ENCODE measurements at places on chromosomes 7 and 10.
A peak's percentile ranks its signal among the peaks of the same experiment; 100 is the strongest.

- no peak for ATAC-seq
Measured at GRCh38 chr7:151416112-151416940, 6.5 kb upstream of the WDR86 start.

DNA sequence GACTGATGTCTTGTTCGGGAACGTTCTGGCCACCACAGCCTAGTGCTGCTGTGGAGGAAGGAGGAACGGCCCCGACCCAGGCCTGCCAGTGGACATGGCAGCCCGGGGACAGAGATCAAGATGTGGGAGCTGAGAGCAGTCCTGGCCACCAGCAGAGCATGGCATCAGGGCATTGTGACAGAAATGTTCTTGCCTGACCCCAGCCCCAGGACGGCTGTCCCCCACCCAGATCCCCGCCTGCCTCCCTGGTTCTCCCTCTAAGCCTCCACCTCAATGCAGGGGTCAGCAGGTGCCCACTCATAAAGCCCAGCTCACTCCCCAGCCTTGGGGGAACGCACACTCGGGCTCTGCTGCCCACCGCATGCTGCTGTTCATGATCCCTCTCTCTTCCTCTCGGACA lies 42.9 kb upstream of the HSPA12A start:
- ATAC-seq = no peak

- ATAC-seq = no peak
Measured at GRCh38 chr7:87356448-87356847, 11.0 kb downstream of the CROT start.

- ATAC-seq = no peak
Measured at GRCh38 chr7:158731761-158732160, 27.2 kb upstream of the NCAPG2 start.

DNA sequence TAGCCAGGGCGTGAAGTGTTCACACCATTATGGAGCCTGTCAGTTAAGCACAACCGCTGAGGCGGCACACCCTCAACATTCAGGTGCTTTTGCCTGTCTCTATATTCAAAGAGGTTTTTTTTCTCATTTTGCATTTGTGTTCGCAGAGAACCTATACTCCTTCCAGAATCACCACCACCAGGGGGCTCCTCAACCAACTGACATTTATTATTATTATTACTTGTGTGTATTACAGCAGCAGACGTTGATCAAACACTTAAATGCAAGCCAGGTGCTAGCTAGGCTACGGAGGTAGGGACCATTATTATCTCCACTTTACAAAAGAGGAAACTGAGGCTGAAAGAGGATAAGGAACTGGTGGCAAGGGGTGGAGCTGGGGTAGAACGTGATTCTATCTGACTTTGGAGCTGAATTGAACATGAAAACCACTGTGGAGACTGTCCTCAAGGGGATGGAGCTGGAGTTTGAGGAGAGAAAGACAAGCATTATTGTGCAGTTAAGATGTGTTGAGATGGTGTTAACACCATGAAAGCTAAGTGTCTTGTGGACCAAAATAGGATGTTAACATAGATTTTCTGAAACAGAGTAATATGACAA lies 133.8 kb upstream of the PLXNA4 start:
- no peak for ATAC-seq

GRCh38 chr10:132738454-132739224 lies 47.3 kb downstream of the NKX6-2 start:
- ATAC-seq = no peak

DNA sequence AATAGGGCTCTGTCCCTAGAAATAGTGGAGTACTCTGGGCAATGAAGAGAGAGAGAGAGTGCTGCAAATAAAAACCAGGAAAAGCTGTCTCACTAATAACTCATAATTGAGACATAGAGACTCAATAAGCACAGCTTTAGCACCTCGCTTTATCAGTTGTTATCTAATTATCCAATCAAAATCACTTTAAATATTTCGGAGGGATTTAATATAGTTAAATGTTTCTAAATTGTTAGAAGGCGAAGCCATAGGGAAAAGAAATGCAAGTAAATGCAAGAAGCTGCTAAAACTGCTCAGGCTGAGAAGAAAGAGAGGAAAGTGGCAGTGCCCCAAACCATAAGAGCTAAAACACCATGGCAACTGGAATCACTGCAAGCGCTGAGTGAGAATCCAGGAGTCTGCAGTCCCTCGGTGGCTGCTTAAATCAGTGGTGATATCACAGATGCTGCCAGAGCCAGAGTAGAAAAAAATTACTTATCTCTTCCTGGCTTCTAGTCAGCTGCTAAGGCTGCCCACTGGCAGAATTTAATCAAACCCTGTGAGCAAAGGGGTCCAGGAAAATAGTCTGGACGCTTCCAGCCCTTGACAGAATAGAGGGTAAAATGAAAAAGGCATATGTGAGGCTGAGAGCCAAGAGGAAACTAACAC lies 150.4 kb upstream of the CHRM2 start:
- ATAC-seq = no peak

- peak; percentile 90 for ATAC-seq
Measured at GRCh38 chr10:90999512-91000172, 78.8 kb upstream of the ANKRD1 start.

- no peak for ATAC-seq
Measured at GRCh38 chr7:94633014-94633341, 23.0 kb downstream of the SGCE start.

DNA sequence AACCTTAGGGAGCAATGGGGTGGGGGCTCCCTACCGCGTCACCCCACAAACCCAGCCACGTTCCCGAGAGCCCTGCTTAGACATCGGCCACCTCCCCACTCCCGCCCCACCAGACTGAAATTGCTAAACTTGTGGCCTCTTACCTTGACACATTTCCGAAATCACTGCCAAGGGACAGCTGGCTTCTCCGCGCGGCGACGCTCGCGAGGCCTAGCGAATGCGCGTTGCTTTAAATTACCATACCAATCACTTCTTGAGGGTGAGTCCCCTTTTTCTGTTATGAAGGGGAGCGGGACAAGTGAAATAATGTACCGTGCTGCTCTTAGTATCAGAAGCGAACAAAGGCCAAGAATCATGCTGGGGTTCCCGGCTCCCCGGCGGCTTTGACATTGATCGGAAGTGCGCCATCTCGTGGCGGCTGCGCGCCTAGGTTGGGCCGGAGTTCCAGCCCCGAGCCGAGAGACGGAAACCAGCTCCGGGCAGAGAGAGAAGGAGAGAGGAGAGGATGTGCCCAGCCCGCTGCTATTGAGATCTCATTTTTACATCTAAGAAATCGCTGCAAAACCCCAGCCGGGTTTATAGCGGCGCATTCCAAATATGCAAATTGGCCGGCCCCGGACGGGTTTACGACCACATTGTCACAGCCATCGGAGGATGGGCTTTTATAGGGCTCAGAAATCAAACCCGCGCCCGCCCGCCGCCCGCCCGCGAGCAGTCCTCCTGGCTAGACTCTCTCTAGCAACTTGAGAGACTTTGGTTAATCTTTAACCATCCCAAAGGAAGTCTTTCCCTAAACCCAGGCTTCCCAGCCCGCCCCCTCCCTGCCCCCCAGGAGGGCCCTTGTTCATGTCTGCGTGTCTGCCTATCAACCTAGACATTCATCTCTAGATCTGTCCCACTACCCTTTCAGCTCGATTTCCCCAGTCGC lies 5.3 kb downstream of the HOXA11 start:
- no peak for ATAC-seq

- ATAC-seq = no peak
Measured at GRCh38 chr7:108461840-108462239, 5.6 kb upstream of the NRCAM start.

DNA sequence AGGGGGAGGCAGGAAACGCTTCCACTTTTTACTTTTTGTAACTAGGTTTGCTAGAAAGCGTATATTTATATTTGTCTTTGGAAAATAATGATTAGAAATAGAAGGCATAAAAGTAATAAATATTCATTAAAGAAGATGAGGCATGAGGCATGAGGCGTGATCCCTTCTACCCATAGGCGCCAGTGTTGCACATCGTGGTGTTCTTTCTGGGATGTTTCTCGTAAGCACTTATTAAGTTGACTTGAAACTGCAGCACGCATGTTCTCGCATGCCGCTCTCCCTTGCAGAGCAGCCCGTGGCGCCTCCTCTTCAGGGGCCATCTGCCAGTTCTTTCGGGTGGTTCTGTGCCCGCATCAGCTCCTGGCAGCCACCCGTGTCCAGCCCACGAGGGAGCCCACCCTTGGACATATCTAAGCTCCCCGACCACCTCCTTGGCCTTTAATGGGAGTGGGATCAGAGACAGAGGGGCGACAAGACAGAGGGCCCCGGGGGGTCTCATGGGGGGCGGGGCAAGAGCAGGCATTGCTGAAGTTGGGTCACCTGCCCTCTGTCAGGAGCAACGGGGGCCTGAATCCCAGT lies 28.5 kb upstream of the CSGALNACT2 start:
- no peak for ATAC-seq

DNA sequence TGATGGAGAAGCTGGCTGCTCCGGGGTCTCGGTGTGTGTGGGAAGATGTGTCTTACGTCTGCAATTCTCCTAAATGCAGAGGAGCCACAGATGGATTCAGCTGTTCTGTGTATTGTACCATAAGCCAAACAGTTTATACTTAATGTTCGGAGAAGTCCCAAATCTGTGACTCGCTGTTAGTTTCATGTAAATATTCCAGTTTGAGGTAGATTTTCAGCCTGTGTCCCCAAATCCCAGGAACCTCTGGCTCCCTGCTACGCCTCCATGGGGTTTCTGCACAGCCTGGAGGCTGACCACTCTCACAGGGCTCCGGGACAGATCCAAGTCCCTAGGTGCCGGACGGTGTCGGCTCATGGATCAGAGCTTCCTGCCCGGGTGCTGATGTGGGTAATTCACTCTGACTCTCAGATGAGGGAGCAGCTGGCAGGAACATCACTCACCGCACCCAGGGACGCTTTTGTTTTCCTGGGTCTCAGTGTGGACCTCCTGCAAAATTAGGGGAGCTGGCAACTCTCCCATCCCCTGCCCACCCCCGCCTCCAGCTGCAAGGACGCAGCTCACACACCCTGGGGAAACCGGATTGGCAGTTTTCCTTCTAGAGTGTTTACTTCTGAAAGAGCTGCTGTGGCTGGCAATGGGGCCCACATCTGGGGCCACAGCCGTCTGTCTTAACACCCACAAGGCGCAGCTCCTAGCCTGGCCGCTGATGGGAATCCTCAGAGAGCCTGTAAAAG lies 421.1 kb upstream of the FOXK1 start:
- ATAC-seq = no peak

DNA sequence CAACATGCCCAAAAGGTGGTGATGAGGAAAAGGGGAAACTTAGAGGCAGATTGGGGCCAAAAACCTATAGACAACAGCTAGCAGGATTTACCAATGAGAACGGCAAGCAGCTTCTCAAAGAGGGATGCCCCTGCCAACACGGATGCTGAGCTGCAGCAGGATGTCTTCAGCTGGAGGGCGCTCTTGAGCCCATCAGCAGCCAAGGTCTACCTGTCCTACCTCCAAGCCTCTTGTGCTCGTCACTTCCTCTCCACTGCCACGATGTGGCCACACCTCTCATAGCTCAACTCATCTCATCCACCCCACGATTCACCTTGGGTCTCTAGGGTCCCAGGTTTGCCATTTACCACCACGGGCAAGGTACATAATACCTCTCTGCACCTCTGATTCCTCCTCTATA lies 36.5 kb downstream of the DLG5 start:
- ATAC-seq = no peak

DNA sequence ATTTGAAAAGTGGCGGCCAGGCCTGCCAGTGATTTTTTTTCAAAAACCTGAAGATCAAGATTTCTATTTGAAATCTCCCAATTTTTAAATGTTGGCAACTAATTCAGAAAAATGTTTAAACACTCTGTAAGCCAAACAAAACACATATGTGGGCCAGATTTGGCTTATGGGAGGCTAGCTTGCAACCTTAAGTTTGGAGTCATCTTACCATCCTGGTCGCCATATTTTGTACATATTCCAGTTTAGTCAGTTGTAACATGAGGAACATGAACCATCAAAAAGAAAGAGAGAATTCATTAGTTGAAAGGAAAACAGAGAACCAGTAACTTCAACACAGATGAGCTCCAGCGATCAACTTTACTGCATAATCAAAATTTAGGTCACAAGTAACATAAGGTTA lies 115.4 kb downstream of the TMEM26 start:
- no peak for ATAC-seq

DNA sequence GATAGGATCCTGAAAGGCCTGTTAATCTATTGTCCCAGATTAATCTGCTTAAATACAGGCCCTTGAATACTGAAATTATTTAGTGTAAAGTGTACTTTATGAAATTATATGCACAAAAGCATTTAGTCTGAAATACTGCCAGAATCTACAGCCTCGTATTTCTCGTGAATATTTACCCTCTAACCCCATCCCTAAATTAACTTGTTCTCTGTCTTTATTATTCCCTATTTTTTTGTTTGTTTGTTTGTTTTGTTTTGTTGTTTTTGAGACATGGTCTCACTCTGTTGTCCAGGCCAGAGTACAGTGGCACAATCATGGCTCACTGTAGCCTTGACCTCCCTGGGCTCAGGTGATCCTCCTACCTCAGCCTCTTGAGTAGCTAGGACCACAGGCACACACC lies 2.7 kb upstream of the CPED1 start:
- ATAC-seq = no peak

DNA sequence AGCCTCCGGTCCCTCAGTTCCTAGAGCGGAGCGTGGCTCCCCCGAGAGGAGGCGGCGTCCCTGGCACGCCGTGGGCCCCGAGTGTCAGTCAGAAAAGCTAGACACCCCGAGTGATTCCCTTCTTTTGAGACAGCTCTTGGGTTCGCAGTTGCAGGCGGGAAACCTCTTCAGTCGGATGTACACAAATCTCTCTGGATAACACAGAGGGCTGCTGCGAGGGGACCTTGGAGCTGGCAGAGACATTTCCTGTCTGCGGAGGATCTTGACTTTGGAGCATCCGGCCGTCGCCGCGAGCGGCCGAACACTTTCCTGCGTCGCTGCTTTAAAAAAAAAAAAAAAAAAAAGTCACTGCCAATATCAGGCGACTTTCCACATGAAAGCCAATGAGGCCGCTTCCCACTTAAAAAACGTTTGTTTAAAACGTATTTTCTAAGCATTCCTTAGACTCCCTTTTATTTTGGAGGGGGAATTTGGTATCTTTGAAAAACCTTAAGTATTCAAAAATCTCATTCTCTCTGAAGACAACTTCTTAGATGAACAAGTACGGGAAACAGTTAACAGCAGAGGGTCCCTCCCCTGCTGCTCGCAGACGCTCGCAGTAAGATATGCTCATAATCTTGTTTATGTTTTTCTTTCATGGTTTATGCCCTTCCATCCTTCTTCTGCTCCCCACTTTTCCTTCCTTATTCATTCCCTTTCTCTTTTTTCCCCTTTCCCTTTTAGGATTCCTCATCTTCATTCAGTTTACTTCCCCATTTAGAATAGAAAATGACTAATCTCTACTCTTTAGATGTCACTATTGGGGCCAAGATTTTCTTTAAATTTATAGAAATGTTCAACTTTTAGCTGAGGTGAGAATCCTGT lies 10.0 kb downstream of the HHEX start:
- ATAC-seq = peak; percentile 71

GRCh38 chr7:108459922-108460551 lies 3.8 kb upstream of the NRCAM start:
- ATAC-seq = peak; percentile 55
